ENCODE measurements at places on chromosomes 5 and 9.

- DNase-seq = no peak
Measured at GRCh38 chr5:133863857-133864585, 104.4 kb downstream of the C5orf15 start.

- peak; percentile 97 for DNase-seq
Measured at GRCh38 chr5:107673368-107674136, 2.8 kb upstream of the EFNA5 start.

- DNase-seq = no peak
Measured at GRCh38 chr9:82581516-82581915, 481.4 kb downstream of the RASEF start.

GRCh38 chr9:134004881-134005280 lies 12.8 kb upstream of the VAV2 start:
- DNase-seq = no peak

GRCh38 chr9:76431601-76432000 lies 27.4 kb upstream of the GCNT1 start:
- no peak for DNase-seq

All from posterior cingulate gyrus (tissue), 11 donors.